ENCODE measurements at places on chromosomes 2 and 18.

DNA sequence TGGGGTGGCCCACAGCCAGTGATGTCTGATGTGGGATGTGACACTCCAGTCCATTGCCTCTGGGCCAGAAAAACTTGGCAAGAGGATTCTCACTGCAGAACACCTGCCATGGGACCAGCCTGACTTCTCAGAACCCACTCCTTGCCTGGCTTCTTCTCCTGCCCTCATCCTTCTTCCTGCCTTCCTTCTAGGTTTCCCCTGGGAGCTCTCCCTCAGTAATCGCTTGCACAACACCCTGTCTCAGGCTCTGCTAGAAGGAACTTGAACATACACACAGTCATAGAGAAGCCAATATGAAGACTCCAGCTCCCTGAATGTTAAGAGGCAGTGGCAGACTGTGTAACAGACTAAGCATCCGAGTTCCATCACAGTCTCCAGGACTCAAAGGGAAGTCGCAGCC is 4.3 kb upstream of the COL6A3 start:
- DNase-seq = no peak

DNA sequence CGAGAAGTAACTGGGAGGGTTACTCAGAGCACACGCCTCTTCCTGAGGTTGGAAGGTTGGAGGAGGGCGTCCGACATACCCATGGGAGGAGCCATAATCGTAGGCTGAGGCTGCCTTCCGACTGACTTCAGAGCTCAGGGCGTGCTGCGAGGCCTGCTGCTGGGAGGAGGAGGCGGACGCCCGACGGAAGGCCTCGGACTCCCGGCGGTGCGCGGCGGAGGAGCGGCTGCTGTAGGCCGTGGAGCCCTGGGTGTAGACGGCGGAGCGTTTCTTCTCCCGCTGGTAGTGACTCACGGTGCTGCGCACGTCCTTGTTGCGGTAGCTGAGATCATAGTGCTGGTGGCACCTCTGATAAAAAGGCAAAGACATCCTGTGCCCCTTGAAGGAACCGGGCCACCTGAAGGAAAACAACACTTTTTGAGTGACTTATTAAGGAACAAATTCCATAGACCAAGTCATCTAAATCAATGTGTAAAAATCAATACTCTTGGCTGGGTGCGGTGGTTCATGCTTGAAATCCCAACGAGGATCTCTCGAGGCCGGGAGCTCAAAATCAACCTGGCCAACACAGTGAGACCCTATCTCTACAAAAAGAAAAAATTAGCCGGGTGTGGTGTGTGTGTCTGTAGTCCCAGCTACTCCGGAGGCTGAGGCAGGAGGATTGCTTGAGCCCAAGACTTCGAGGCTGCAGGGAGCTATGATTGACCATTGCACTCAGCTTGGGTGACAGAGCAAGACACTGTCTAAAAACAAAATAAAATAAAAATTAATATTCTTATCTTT is 4.7 kb downstream of the MYOM1 start:
- DNase-seq = no peak

DNA sequence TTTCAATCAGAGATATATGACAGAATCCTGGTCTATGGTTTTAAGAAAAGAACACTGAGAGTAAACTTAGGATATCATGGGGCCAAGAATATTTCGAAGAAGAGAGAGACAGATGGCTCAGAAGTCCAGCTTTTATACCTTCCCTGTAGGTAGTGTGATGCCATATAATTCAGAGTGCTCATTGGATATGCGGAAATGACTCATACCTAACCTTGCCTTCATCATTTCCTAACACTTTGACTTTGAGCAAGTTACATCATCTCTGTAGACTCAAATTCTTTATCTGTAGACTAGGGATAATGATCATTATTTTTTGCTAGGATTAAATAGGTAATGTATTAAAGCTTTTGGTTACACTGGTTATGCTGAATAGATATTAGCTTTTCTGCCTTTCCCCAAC is 461.6 kb upstream of the CNTNAP5 start:
- DNase-seq = no peak

- DNase-seq = no peak
Measured at GRCh38 chr2:12352889-12353288, 363.8 kb upstream of the TRIB2 start.

DNA sequence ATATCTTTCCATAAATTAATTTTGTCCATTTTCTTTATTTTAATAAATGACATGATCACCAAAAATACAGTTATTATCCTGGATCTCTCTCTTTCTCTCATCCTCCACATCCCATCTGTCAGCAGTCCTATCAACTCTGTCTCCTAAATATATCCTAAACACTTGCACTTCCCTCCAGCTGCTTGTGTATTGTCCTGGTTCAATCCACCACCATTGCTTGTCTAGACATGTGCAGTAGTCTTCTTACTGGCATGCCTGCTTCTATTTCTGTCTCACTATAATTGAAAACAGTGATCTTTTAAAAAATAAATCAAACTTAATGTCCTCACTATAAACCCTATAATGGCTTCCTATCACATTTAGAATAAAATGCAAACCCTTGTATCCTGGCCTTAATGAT is 2168.6 kb upstream of the PIK3C3 start:
- peak; percentile 32 for DNase-seq

GRCh38 chr18:7537145-7537544 is 30.0 kb upstream of the PTPRM start:
- DNase-seq = no peak

DNA sequence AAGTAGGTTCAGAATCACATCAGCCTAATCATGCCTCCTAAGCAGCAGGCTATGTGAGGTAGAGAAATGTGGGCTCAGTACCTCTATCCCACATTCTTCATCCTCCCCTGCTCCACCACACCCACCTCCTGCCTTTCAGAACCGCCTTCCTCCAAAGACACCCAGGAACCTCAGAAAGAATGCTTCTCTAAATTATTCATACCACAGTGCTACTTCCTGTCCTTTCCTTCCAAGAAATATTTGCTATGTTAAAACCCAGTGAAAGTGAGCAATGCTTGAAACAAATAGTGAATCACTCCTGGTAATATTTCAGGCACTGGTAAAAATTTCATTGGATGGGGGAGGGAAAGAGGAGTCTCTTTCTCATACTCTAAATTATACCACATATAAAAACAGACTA is 24.0 kb upstream of the CREB1 start:
- DNase-seq = no peak

DNA sequence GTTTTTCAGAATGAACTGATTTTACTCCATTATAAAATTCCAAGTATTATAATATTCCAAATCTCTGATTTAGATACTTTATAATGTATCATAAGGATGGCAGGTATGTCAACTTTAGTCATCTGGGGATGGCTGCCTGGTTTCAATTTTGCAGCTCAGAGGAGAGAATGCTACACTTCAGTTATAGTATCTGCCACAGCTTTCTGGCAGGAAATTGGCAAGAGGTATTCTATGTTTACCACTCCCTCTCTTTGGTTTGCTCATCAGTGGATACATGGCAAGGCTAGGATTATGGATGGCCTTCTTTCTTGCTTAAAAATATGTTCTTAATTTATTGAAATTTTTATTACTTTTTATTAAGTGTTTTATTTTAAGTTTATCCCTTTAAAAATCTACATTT is 67.0 kb upstream of the TNFRSF11A start:
- no peak for DNase-seq

- DNase-seq = no peak
Measured at GRCh38 chr2:10170256-10170655, 47.7 kb downstream of the RRM2 start.

GRCh38 chr2:182047544-182047943 is 61.9 kb downstream of the PPP1R1C start:
- no peak for DNase-seq

DNA sequence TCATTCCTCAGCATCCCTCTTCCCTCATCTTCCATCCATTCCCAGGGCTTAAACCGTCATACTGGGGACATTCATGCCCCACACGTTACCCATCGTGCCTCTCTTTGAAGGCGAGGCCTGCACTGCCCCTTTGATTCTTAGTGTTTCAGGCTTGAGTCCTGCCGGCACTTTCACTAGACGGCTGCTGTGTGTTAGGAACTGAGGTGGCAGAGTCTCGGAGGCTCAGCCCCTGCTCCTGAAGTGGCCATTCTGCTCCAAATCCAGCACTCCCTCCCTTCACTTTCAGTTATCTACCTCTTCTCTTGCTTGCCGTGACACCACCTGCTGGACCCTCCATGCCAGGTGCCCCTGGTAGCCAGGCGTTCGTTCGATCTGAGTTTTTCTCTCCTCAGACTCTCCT is 43.0 kb downstream of the GRHL1 start:
- no peak for DNase-seq

DNA sequence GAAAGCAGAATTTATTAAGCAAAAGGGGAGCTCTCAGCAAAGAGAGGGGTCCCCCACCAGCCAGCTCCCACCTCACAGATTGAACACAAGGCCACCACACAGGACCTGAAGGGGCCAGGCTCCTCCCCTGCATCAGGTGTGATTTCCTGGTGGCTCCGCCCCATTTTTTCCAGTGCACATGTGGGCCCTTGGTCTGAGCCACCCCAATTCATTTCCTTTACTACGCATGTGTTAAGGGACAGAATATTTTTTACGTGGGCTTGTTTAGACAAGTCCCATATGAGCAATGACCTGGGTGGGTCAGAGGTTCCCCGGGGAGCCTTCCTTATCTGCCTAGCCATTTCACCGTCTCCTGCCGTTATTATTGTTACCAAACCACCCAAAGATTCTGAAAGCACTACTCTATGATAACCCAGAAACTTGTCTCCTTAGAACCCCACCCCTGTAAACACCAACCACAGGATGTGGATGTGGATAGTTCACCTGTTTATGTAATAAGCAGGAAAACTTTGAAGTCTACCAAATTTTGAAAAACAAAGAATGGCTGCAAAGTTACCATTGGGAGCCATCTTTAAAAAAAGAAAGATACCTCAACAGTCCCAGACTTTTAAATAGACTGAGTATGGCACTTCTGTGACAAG is 191.7 kb downstream of the CD226 start:
- DNase-seq = no peak

Data from NCI-H1694 (cell line).